ENCODE measurements at places on chromosomes 12 and 14. TPM values are rescaled to one million over a fixed set of nuclear protein-coding genes. Genes with fewer than 3 reads are reported as not detected.

- peak overlapping the region; percentile 77 for H3K4me3 ChIP-seq
- H3K27me3 ChIP-seq, result no peaks in the 10 kb centered on the region
- no peak for DNase-seq
- H3K4me1 ChIP-seq, result peaks cover 42% of the 10 kb centered on the region
- peak overlapping the region; percentile 61 for H3K27ac ChIP-seq
- no peaks in the 10 kb centered on the region for H3K36me3 ChIP-seq
Observed at GRCh38 chr14:52550661-52551060, 1.6 kb downstream of the TXNDC16 start.

DNA sequence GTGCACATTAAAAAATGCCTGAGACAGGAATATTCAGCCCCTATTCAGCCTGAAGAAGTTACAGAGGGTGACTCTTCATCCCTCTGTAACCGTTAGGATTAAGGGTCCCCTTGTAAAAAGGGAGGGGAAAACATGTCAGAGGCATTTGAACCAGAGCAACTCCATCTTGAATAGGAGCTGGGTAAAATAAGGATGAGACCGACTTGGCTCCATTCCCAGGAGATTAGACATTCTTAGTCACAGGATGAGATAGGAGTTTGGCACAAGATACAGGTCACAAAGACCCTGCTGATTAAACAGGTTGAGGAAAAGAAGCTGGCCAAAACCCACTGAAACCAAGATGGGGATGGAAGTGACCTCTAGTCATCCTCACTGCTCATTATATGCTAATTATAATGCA is 19.9 kb upstream of the MDM1 start:
- H3K4me1 ChIP-seq, result no peaks in the 10 kb centered on the region
- no peak for DNase-seq
- no peak overlapping the region for H3K4me3 ChIP-seq
- no peaks in the 10 kb centered on the region for H3K36me3 ChIP-seq
- peaks cover under 1% of the 10 kb centered on the region for H3K27me3 ChIP-seq
- H3K27ac ChIP-seq, result no peak overlapping the region

Gene CCDC197
- total RNA-seq, result not detected

DNA sequence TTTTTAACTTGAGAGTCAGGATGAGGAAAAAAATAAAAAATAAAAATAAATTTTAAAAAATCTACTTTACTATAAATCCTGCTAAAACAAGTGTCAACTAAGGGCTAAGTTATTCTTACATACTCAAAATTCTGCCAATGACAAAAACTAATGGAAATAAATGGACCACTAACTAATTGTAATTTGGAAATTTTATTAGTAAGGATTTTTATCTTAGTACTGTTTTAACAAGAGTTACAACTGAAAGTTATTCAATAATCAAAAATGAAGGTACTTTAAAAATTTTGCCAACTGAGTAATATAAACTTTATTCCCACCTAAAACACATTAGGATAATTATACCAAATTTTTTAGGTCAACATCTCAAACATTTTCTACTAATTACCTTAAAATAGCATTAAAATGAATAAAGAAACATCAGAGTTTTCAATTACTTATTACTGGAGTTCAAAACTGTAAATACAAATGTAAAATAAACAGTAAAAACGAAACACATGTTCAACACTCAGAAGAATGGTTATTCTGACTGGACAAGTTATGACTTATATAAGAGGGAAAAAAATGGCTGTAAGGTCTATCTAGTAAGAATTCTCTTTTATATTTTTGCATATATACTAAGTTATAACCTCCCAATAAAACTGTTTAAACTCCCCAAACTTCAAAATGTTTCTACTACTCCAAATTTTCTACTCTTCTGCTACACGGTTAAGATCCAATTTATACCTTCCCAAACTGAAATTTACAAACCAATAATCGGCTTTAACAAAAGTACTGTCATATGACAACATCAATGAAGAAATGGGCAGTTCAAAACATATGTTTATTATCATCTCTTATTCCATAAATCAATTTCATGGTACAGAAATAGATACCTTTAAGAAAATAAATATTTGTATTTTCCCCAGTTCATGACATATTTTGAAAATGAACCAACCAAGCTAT is 2.7 kb downstream of the HECTD1 start:
- H3K36me3 ChIP-seq, result peaks cover 31% of the 10 kb centered on the region
- peak overlapping the region; percentile 86 for H3K4me3 ChIP-seq
- peaks cover 25% of the 10 kb centered on the region for H3K4me1 ChIP-seq

- no peaks in the 10 kb centered on the region for H3K36me3 ChIP-seq
- H3K4me3 ChIP-seq, result no peak overlapping the region
- H3K27me3 ChIP-seq, result no peaks in the 10 kb centered on the region
- DNase-seq, result no peak
- peak overlapping the region; percentile 96 for H3K27ac ChIP-seq
Observed at GRCh38 chr12:49672301-49673217, 34.6 kb downstream of the FMNL3 start.
